H9 (cell line): ENCODE measurements at places on chromosomes 5 and 9.

GRCh38 chr9:71895117-71895516 lies 15.9 kb downstream of the ABHD17B start:
- no peak for DNase-seq

- no peak for DNase-seq
Measured at GRCh38 chr5:54066433-54066832, 243.9 kb downstream of the ARL15 start.

DNA sequence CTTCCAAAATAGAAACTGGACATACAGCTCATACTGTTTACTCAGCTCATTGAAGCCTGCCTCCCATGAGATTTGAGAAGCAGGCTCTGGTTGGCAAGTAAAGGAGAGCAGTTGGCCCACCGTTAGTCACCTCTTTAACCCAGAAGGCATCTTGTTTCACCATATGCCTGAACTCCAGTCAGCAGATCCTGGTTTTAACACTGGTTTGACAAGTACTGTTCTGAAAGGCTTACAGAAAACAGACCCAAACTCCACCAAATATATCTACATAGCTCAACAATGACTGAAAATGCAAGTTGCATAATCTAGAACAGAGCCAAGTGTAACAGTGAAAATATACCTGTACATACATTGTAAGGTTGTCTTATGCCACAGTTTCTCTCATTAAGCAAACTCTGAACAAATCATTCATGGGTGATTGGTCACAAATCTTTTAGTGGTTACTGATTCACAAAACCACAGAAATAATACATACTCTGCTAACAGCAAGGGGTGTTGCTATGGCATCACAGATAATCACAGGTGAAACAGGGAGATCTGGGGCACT lies 198.8 kb downstream of the BNC2 start:
- no peak for DNase-seq

DNA sequence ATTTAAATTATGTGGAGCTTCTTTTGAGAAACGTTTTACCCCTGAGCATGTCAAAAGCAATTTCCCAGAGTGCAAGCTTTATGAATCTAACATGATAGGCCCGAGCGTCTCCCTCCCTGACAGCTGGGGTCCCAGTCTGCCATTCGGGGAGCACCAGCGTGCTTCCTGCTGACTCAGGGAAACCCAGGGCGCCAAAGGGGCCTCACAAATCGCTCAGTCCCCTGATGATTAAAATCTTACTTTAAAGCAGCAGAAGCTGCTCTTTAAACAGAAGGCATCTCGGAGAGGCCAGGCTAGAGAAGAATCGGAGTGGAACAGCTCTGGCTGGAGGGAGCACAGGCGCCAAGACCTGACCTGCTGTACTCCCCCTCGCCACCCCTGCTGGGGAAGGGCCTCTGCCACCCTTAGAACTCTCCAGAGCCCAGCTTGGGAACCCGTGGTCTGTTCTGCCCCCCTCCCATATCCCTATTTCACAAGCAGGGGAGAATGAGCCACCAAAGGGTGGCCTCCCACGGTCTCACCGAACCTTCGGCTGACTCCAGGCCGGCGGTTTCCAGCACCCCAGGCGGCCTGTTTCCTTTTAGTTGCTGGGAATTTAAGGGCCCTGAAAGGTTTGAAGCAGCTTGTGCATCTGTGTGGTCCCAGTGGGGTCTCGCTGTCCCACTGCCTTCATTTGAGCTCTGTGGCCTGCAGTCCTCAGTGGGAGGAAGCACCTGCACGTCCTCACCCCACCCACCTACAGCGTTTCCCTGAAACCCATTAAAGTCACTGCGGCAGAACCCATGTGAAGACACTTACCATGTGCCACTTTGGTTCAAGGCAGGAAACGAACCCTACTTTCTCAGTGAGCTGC lies 147.6 kb downstream of the COL23A1 start:
- DNase-seq: peak; percentile 21

DNA sequence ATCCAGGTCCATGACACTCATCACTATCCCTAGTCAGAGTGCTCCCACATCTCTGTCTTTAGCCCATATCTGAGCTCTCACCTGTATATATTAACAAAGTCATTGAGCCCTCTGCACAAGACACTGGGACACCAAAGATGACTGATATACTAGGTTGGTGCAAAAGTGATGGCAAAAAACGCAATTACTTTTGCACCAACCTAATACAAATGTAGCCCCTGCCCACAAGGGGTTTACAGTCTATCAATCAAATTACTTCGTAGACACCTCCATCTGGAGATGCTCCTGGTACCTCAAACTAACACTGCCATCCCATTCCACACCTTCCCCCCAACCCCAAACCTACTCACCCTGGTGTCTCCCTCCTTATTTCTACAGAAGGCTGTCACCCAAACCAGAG lies 194.1 kb downstream of the MCTP1 start:
- no peak for DNase-seq

GRCh38 chr9:14240537-14240936 lies 73.4 kb downstream of the NFIB start:
- no peak for DNase-seq

- DNase-seq: no peak
Measured at GRCh38 chr9:109020581-109021511, 7.5 kb upstream of the CTNNAL1 start.

- no peak for DNase-seq
Measured at GRCh38 chr5:155761502-155761901, 565.5 kb upstream of the SGCD start.

DNA sequence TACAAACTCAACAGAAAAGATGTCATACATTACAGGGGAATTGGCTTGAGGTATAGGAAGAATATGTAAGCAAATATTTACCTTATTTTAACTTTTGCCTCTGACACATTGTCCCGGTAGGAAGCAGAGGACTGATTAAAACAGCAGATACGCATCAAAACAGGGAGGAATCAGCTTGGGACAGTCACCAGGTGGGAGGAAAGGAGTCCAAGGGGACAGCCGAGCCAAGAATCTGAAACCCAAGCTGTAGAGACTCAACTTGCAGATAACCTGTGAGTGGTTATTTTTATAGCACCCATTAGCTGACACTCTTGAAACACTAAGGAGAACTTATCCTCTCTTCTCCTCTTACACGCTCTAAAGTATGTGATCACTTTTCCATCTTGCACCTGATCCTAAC lies 22.3 kb downstream of the PDZD2 start:
- DNase-seq: no peak

DNA sequence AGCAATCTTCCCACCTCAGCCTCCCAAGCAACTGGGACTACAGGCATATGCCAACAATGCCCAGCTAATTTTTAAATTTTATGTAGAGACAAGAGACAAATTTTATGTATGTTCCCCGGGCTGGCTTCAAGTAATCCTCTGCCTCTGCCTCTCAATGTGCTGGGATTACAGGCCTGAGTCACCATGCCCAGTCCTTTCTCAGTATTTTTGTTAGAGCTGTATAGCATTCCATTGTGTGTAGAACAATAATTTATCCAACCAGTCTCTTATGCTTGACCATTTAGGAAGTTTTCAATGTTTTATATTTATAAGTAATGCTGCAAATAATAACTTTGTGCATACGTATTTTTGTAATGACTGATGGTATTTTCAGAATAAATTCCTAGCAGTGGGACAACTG lies 38.9 kb upstream of the CTXN3 start:
- no peak for DNase-seq

GRCh38 chr5:57524348-57525060 lies 41.9 kb upstream of the ACTBL2 start:
- no peak for DNase-seq

- DNase-seq: no peak
Measured at GRCh38 chr5:167912941-167913665, 378.3 kb upstream of the WWC1 start.

DNA sequence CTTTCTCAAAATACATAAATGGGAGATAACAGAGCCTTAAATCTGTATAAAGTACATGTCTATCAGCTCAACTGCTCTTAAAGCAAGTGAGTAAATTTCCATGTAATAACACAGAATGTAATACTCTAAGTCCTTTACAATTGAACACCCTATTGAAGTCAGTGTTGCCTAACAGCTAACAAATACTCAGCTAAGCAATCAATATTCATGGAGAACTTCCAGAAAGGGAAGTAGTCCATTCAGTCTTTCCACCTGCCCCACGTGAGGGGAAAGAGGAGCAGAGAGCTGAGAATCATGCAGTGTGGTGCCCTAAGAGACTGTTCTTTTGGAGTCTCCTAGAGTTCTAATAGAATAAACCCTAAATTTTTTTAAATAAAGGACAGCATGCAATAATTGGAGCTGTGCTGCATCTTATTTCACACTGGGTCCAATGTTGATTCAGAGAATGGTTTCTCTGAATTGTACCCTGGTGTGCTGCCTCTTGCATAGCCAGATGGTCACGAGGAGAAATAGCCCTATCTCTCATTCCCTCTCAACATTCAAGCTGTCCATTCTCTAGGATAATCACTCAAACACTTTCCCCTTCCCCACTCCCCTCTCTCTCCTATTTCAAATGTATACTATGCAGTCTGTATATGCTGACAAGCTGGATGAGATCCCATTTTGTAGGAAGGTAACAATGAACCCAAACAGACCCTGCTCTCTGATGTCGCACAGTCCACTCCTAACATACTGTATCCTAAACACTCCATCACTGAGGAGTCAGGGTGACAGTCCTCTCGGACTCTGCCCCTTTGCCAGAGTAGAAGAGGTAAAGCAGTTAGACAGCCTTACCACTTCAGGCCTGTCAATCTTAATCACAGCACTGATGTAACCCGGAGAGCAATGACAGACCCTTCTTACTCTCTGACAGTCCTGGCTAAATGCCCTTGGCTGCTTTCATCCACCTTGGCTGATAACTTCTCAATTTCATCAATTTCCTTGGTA lies 134.8 kb downstream of the EPB41L4A start:
- DNase-seq: no peak

GRCh38 chr5:158119961-158120723 lies 261.2 kb upstream of the CLINT1 start:
- no peak for DNase-seq

DNA sequence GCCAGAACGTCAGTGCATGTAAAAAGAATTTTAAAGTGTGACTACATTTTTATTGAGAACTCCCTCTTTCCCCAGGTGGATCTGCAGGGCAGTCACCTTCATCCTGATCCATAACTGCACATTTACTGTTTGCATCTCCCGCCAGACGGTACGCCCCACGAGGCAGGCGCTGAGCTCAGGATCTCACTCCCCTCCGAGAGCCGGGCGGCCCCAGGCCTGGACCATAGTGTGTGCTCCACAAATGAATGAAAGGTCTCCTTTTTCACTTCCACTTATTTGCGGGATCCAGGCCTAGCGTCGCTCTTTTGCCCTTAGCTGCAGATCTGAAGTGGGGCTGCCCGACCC lies 378 bp downstream of the DROSHA start:
- DNase-seq: no peak

DNA sequence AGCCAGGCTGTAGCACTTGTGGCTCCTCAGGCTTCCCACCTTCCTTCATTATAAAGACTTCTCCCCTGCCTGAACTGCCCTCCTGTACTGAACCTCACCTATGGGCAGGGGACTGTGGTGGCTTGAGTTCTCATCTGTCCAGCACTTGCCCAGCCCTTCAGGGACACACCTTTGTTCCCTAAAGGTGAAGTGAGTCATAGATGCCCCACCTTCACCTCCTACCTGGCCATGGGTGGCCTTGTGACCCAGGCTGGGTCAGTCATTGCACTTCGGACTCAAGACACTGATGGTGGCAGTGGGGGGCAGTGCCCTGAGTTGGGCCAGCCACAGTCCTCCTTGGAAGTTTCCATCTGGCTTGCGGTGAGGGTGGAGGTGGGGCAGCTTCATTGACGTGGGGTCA lies 26.1 kb upstream of the PSD2 start:
- no peak for DNase-seq

DNA sequence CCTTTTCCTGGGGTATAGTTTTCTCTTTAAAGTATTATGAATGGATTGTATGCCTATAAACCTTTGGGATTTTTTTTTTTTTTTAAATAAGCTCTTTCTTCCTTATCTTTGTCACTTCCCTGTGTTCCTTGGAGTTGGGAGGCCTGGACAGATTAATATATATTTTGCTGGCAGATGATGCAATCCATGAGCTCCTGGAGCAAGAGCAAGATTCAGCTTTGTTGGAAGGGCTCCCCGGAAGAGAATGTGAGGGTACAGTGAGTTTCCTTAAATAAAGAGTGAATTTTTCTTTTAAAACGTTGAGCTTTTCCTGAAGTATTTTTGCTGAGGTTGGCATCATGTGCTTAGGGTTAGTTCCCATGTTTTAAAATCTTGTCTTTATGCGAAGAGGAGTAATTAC lies 98.7 kb upstream of the SLC28A3 start:
- no peak for DNase-seq

DNA sequence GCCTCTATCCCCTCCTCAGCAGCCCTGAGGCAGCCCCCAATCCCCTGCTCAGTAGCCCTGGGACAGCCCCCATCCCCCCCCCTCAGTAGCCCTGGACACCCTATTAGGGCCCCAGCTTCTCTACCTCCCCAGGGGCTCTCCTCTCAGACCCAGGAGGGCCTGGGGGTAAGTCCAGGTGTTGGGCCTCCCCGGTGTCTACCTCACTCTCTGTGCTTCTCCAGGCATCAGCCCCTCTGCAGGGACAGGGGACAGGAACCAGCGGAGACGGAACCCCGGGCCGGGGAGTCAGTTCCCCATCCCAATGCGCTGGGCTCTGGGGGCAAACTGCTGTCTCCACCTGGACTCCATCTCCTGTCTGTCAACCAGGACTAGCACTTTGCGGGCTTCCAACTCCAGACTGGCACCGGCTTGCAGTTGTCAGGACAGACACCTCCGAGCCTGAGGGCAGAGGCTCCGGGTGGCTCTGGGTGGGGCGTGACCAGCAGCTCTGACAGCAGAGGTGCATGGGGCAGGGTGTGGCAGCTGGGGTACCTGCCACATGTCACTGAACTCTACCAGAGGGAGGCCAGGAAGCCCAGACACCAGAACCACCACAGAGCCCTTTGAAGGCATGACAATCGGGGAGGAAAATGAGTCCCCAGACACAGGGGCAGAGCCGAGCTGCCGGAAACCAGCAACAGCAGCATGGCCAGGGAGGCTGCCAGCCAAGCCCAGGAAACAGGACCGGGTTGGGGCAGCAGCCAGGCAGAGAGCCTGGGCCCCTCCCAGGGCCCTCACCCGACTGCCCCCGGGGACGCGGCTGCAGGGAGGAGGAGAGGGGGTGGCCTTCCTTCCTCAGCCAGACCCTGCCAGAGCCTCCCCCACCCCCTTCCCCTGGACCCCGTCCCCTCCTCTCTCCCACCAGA lies 17.7 kb upstream of the UBAC1 start:
- no peak for DNase-seq

- no peak for DNase-seq
Measured at GRCh38 chr5:174148721-174149120, 103.2 kb downstream of the NSG2 start.

- no peak for DNase-seq
Measured at GRCh38 chr5:83703059-83703458, 17.6 kb downstream of the HAPLN1 start.

GRCh38 chr5:160312134-160312959 lies at the start of gene CCNJL:
CCNJL (minus strand) TSS chr5:160312564; CDS start chr5:160311923, 641 bp downstream.
- DNase-seq: peak; percentile 87

DNA sequence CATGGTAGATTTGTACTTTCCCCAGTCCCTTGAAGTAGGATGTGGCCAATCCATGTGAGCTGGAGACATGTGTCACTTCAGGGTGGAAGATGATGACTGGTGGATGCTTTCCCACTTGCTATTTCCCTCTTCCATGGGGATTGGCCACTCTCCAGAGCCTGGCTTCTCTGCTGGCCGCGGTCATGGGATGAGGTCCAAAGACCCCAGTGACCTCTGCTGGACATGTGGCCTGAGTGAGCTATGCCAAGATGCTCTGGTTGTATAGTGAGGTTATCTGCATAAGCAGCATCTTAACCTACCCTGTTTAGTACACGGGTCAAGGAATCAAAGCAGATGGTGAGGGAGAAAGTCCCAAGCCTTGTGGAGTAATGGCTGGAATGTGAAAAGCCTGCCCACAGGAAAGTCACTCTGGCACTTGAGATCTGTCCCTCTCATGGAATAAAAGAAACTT lies 47.1 kb downstream of the SH3PXD2B start:
- no peak for DNase-seq

GRCh38 chr5:7671381-7671993 lies 179.4 kb downstream of the CFAP90 start:
- no peak for DNase-seq
